ENCODE measurements at places on chromosomes 16 and 17. TPM values are rescaled to one million over a fixed set of nuclear protein-coding genes. Genes with fewer than 3 reads are reported as not detected.

Gene HLF
- not detected for total RNA-seq

Gene ATAD5
- total RNA-seq = 0.43 TPM

Gene PCTP
- 16.4 TPM for total RNA-seq

Gene PARD6A
- total RNA-seq = 0.65 TPM

Gene FOXF1
- total RNA-seq = 15.6 TPM

Gene CBFA2T3
- not detected for total RNA-seq

Gene POLR3K
- 4.0 TPM for total RNA-seq

Gene PFAS
- total RNA-seq = 8.1 TPM

Gene CCL8
- 8.8 TPM for total RNA-seq

Gene CRYBA1
- total RNA-seq = not detected

Gene PDILT
- not detected for total RNA-seq

Gene TIGD7
- 2.6 TPM for total RNA-seq

Gene ZMYND15
- total RNA-seq = 0.14 TPM

Gene ITGAX
- under 0.01 TPM for total RNA-seq

Gene TBX2
- 13.6 TPM for total RNA-seq

Gene GAN
- total RNA-seq = 11.3 TPM

Gene NPB
- total RNA-seq = 0.28 TPM

Gene MRPL28
- 89.0 TPM for total RNA-seq

Gene CRHR1
- total RNA-seq = not detected

Gene C17orf113
- 0.14 TPM for total RNA-seq

Gene PNMT
- not detected for total RNA-seq

Gene SMIM36
- not detected for total RNA-seq

Gene TMEM106A
- total RNA-seq = 1.7 TPM

Gene DHRS7C
- not detected for total RNA-seq

Gene CD300A
- total RNA-seq = not detected

Gene NPIPB8
- total RNA-seq = not detected

Gene KRTAP1-5
- total RNA-seq = 0.57 TPM

Gene CACNG5
- total RNA-seq = not detected

Gene DPEP3
- total RNA-seq = not detected

Gene GCGR
- 0.09 TPM for total RNA-seq

Gene BAIAP3
- 0.28 TPM for total RNA-seq

Gene TEKT1
- not detected for total RNA-seq

Gene MSLN
- not detected for total RNA-seq

Gene ZP2
- total RNA-seq = not detected

Gene PRSS33
- not detected for total RNA-seq

Gene CDK10
- 29.5 TPM for total RNA-seq

Gene NUPR1
- 32.5 TPM for total RNA-seq

Gene CBX4
- 9.8 TPM for total RNA-seq

Gene TMEM100
- total RNA-seq = 1.8 TPM

Gene CLEC3A
- not detected for total RNA-seq

Gene KRTAP4-5
- not detected for total RNA-seq

Gene TVP23A
- total RNA-seq = not detected

Data from smooth muscle cell of bladder (primary cell).